H9 (cell line): ENCODE measurements at places on chromosomes 7 and 10.

GRCh38 chr7:152419473-152420429, 16.1 kb downstream of the KMT2C start:
- no peak for DNase-seq

DNA sequence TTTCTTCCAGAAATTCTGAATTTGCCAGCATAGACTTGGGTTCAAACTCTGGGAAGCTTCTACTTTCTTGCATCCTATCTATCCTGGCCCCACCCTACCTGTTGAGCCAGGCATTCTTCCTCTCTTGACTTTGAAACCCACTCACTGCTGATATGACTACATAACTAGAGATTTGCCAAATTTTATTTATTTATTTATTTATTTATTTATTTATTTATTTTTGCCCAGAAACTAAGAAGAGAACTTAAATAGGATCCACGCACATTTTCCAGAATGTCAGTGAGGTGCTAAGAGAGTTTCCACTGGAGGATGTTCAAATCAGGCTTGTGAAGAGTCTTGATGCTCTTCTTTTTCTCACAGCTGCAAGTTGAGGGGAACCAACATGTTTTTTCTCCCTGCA, 487.8 kb upstream of the PODXL start:
- no peak for DNase-seq

GRCh38 chr10:115209133-115209532, 116.0 kb downstream of the ATRNL1 start:
- DNase-seq = no peak

GRCh38 chr10:102815790-102816549, 21.2 kb downstream of the CYP17A1 start:
- DNase-seq = no peak

GRCh38 chr7:40490603-40490924, 355.8 kb downstream of the SUGCT start:
- DNase-seq = no peak

- DNase-seq = no peak
Observed at GRCh38 chr10:132523561-132524442, 13.8 kb upstream of the INPP5A start.

- DNase-seq = no peak
Observed at GRCh38 chr10:98460837-98461499, 14.2 kb upstream of the HPS1 start.

GRCh38 chr10:6402960-6403359, 177.1 kb downstream of the PRKCQ start:
- no peak for DNase-seq

- no peak for DNase-seq
Observed at GRCh38 chr7:29457565-29458011, 106.0 kb upstream of the PRR15 start.

DNA sequence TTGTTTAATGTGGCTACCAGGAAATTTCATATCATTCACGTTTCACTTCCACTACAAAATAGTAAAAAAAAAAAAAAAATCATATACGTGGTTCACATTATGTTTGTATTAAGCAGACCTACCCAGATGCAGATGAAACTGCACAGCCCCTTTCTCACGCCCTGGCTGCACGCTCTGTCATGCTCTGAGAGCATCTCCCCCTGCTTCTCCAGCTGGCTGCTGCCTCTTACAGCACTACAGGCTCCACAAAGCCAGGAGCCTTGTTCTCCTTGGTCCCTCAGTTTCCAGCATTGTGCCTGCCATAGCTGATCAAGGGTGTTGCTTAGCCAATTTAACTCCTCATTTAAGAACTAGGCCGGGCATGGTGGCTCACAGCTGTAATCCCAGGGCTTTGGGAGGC, 6.9 kb upstream of the GPNMB start:
- DNase-seq = no peak

DNA sequence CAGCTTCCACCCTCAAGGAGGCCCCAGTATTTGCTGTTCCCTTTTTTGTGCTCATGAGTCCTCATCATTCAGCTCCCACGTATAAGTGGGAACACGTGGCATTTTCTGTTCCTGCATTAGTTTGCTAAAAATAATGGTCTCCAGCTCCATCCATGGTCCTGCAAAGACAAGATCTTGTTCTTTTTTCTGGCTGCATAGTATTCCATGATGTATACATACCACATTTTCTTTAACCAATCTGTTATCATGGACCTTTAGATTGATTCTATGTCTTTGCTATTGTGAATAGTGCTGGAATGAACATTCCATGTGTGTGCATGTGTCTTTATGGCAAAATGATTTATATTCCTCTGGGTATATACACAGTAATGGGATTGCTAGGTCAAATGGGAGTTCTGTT, 17.0 kb downstream of the KRIT1 start:
- no peak for DNase-seq

- DNase-seq = no peak
Observed at GRCh38 chr7:141731476-141732149, 6.5 kb upstream of the SSBP1 start.

DNA sequence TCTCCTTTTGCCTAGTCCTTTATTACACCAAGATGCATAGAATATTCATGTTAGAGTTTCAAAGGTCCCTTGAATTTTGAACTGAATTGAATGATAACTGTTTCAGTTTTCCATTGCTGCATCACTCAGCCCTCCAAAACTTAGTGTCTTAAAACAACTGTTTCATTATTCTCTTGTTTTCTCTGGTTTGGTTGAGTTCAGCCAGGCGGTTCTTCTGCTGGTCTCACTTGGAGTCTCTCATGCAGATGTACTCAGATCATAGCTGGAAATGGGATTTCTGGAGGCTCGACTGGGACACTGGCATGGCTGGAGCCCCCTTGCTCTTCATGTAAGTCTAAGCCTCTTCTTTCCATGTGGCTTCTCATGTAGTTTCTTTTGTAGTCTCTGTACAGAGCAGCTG, 107.2 kb upstream of the MKI67 start:
- no peak for DNase-seq

GRCh38 chr7:117085275-117085674, 132.0 kb downstream of the ST7 start:
- no peak for DNase-seq

DNA sequence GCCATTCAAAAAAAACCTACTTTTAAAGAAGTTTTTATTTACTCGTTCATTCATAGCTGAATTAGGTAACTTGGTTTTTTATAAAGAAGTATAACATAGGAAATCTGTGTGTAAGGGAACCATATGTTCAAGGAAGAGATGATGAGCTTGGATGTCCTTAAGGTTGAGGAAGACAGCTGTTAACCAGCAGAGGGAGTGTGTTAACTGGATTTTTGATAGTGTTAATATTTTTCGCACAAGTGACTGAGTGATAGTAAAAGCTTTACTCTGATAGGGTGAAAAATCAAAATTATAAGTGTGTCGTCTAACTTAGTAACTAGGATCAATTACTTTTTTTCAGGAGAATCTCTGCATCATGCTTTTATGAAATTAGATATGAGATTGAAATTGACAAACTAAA, 134.7 kb downstream of the ARL5B start:
- DNase-seq = no peak

GRCh38 chr10:128435811-128436210, 309.6 kb upstream of the MKI67 start:
- DNase-seq = no peak
